Lung (tissue), 17 donors: ENCODE measurements at places on chromosomes 13 and 19. TPM values are rescaled to one million over a fixed set of nuclear protein-coding genes. Genes with fewer than 3 reads are reported as not detected.

MED4 gene
- total RNA-seq = 48.4 TPM

ZNF845 gene
- total RNA-seq = 5.8 TPM

DNAJC15 gene
- 20.0 TPM for total RNA-seq

DNA sequence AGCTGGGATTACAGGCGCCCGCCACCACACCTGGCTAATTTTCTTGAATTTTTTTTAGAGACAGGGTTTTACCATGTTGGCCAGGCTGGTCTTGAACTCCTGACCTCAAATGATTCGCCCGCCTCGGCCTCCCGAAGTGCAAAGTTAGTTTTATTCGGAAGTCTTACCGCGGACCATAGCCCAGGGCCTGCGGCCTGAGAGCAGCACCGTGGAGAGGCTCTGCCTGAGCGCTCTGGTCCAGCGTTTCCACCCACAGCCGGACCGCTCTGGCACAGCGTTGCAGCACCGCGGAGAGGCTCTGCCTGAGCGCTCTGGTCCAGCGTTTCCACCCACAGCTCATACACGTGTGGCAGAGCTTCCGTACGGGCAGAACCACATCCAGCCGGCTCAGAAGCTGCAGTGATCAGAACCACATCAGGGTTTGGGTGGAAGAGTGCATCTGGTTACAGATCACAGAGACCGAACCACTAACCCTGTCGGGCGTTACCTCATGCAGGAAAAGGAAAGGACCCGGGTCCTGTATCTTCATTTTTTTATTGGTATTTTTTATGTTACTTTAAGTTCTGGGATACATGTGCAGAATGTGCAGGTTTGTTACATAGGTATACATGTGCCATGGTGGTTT lies 102.4 kb upstream of the SOX1 start:
- DNase-seq = no peak

GRCh38 chr13:34347784-34348573 lies 530.0 kb downstream of the RFC3 start:
- no peak for DNase-seq
